ENCODE measurements at places on chromosomes 2 and 18. TPM values are rescaled to one million over a fixed set of nuclear protein-coding genes. Genes with fewer than 3 reads are reported as not detected.

Gene AQP12A
- not detected for total RNA-seq

DNA sequence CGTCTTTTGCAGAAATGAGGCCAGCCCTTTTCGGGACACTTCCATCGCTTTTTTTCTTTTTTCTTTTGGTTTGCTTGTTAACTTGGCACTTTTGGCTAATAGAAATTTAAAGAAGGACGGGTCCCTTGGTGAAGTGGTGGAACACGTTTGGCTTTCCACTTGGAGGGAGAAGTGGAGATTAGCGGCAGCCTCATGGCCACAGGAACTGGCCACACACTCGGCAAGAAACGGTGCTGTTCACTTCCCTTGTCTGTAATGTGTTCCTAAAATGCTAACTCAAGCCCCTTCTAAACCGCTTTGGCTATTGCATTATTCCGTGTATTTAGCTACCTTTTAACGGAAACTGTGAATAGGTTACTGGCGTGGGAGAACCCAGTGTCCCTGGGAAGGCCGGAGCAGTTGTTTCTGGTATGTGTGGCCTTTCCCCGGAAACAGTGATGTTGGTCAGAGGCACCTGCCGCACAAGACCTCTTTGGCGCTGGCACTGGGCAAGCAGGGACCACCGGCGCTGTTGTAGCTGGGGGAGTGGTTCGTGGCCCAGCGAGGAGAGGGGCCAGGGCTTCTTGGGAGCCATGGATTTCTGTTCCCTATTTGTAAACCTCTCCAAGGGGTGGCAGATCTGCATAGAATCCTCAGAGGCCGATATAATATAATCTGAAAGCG, 981 bp downstream of the RAMP1 start:
- no peak for DNase-seq

DNA sequence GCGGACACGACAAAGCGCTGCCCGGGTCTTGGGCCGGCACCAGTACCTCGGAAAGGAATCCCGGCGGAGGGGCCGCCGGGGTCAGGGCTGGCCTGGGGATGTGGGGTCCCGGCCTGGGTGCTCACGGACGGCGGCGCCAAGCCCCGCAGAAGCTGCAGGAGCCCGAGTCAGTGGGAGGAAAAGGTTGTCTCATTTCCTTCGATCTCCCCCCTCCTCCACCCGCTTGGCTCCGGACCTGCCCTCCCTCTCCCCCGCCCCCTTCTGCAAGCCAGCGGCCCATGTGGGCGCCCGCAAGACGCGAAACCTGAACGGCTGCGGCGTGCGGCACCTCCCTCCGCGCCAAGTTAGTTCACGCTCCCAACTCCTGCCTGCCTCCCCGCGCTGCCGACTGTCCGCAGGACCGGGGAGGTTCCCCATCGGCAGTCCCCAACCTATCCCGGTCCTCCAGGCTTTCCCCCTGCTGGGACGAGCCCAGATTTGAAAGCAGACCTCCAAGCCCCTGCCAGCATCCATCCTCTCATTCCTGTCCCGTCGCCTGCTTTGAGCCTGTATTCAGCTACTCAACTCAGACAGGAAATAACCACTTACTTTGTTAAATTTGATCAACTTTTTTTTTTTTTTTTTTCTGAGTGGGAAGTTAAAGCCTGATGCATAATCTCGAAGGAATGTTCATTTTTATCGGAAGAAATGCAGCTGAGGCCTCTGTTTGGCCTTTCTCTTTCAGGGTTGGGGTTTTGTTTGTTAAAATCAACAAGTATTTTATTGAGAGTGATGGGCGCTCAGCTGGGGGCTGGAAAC, at the start of gene EVA1A:
Gene EVA1A (minus strand): TSS at position 172 of the 798 bp plus-strand sequence. CDS start 42,799 bp downstream, outside the sequence.
- DNase-seq: no peak

DNA sequence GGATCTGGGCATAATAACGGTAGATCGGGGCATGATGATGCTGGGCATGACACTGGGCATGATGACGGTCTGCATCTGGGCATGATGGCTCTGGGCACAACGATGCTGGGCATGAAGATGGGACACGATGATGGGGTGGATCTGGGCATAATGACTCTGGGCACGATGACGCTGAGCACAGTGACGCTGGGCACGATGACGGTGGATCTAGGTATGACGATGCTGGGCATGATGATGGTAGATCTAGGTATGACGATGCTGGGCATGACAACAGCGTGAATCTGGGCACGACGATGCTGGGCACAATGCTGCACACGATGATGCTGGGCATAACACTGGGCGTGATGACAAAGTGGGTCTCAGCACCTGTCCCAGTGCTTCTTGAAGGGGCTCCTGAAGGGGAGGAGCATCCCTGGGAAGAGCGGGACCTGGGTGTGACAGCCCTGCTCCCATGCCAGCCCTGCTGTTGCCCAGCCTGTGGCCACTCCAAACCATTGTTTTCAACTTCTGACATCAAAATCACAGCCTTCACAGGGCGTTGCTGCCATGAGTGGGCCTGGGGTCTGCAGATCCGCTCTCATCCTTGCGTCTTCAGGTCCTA, 30.4 kb upstream of the ALLC start:
- no peak for DNase-seq

DNA sequence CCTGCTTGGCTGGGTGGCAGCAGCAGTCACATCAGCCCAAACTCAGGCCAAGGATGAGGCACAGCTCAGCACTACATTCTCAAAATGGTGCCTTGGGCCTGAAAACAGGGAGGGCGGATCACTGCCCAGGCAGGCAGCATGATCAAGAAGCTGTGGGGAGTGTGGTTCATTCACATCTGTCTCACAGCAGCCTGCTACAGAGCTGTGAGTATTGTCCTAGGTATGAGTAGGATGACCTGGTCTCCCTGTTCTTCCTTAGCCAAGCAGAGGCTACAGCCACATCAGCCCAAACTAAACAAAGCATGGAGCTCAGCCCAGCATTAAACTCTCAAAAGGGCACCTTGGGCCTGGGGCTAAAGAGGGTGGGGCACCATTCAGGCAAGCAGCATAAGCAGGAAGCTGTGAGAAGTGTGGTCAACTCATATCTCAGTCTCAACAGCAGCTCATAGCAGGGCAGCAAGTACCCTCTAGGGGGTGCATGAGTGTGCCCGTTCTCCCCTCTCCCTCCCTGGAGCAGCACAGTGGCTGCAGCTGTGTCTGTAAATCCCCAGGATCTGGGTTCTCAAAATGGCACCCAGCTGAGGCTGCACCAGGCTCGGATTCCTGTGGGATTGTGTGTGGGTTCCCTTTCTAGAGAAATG, 139.6 kb downstream of the TRABD2A start:
- DNase-seq: peak; percentile 53

All from CD8-positive, alpha-beta memory T cell (primary cell).